ENCODE measurements at places on chromosomes 16 and 17. TPM values are rescaled to one million over a fixed set of nuclear protein-coding genes. Genes with fewer than 3 reads are reported as not detected.

The KCNG4 gene
- not detected for total RNA-seq

DNA sequence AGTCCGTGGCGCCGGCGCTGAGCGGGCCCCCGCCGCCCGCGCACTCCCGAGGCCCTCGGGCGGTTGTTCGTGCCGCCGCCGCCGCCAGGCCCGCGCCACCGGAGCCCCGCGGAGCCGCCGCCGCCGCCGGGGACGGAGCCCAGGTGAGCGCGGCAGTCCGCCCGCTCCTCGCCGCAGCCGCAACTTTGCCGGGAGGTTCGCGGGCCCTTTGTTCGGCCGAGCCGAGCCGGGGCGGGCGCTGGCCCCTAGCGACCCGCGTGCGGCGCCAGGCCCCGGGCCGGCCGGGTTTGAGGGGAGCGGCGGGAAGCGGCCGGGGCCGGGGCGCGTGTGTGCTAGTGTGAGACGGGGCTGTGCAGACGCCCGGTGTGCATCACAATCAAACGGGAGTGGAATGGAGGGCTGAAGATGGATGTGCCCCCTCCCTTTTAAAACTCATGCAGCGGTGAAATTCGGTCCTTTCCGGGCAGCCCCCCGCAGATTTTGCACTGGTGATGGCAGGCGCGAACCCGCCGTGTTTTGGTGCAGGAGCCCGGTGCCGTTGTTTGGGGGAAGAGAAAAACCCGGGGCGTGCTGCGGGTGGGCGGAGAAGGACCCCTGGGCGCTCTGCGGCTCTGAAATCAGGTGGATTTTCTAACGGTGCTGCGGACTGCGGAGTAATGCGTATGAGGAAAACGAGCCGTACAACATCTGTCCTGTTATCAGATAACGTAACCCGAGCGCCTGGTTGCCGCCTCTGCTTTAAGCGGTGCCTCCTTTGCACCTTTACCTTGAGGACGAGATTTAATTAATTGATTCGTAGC is 823 bp downstream of the TNRC6C start:
- ATAC-seq, result peak; percentile 0

DNA sequence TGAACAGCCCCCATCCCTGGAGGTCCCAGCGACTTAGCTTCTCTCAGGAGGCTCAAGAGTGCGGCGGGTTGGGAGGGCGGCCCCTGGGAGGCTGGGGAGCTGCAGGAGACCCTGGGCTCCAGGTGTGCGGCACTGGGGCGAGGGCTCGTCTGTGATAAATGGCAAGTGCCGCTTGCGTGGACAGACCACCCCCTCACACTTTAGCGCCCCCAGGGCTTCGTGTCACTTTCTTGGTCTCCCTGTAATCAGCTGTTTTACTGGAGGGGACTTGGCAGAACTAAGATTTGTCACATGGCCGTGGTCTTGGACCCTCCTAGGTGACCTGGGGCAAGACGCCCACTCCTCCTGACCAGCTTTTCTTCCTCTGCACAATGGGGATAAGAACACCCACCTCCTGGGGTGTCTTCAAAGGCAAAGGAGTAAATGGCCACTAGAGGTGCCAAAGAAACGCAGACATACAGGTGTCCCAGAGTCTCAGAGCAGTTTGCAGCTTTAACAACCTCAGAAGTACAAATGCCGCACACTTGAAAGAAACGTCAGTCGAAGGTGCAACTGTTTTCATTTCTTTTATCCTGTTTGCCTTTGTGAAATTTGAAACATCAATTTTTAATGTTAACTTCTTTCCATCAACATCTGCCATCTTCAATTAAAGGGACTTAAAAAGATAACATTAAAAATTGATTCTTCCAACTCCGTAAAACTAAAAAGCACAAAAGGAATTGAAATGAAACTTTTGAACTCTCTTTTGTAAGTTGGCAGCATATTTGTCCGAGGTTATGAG is 946 bp downstream of the OSGIN1 start:
- ATAC-seq, result no peak

GRCh38 chr16:12067714-12068401 is 91.3 kb downstream of the SNX29 start:
- peak; percentile 52 for ATAC-seq

The KRTAP17-1 gene
- not detected for total RNA-seq

DNA sequence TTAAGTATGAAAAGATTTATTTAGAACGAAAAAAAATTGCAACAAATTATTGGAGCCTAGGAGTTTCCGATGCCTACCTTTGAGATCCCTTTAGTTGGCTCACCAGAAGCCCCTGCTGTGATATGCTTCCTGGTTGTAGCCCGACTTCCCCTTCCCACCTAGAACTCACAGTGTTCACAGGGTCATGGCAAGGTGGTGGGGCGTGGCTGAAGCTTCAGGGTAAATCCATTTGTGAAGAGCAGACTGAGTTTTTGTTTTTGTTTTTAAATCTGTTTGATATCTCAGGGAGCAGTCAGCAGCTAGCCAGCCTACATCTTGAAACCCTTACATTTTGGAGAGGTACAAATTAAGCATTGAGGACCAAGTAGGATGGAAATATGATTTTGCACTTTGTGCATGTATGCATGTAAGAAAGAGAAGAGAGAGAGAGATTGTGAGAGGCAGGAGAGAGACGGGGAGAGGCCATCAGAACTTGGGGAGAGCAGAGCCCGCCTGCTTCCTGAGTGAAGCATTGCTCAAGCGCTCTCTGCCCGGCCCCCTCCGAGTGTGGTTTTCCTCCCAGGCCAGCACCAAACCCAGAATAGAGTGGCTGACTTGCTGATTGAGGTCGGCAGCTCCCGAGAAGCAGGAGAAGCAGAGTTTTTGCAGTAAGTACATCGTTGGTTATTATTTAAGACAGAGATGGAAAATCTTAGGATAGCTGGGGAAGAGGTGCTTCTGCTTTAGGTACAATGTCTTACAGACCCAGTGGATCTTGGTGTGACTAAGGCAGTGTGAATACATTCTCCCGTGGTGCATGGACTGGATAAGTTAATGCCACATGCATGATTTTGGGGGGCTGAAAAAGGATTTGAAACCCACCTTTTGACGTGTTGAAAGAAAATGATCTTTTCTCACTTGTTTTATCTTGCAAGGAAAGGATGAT is 64.2 kb downstream of the SPECC1 start:
- no peak for ATAC-seq

The PHOSPHO1 gene
- not detected for total RNA-seq
